ENCODE measurements at places on chromosomes 12 and 14.

- DNase-seq, result no peak
These were observed 25.1 kb downstream of the UBR7 start for GRCh38 chr14:93232159-93232558.

DNA sequence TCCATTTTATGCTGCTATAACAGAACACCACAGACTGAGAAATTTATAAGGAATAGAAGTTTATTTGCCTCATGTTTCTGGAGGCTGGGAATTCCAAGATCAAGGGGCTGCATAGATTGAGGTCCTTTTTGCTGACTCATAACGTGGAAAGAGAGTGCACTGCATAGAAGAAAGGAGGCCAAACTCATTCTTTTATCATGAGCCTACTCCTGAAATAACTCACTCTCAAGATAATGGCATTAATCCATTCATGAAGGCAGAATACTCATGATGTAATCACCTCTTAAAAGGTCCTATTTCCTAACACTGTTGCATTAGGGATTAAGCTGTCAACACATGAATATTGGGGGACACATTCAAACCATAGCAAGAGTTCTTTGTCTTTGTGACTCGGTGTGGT is 60.0 kb upstream of the FBXO33 start:
- no peak for DNase-seq

DNA sequence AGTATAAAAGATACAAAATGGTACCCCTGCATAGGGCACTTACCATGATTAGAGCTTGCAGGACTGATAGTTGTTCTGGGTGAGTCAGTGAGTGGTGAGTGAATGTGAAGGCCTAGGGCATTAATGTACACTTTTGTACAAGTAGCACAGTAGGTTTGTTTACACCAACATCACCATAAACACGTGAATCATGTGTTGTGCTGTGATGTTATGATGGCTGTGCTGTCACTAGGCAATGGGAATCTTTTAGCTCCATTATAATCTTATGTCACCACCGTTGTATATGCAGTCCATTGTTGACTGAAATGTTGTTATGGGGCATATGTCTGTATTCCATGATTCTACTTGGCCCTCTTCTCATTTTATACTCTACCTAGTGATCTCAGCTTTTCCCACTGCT is 11.8 kb downstream of the NUBPL start:
- DNase-seq, result no peak

GRCh38 chr14:64114166-64114565 is 180.0 kb downstream of the ESR2 start:
- no peak for DNase-seq

DNA sequence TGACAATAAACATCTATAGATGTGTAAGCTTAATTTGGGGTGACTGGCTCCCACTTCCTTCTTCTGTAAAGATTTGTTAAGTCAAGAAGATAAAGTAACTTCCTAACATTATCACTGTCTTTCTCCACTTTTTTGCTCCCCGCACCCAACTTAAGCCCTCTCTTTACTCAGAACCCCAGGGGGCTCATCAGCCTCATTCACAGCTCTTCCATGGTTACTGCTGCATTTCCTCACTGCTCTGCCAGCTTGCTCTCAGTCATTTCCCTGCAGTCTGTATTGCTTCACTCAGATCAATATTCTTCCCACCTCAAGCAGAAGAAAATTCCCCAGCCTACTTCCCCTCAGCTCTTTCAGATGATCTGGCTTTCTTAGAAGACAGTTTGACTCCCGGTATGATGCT is 102.0 kb downstream of the PIK3C2G start:
- DNase-seq, result no peak

GRCh38 chr12:129984106-129984505 is 80.3 kb upstream of the TMEM132D start:
- no peak for DNase-seq

GRCh38 chr12:63150713-63151622 is at the start of gene AVPR1A:
TSS of gene AVPR1A (minus strand) at chr12:63151201. CDS start at chr12:63150836, 365 bp downstream.
- no peak for DNase-seq

GRCh38 chr12:45216983-45217485 is 1.1 kb downstream of the ANO6 start:
- no peak for DNase-seq

DNA sequence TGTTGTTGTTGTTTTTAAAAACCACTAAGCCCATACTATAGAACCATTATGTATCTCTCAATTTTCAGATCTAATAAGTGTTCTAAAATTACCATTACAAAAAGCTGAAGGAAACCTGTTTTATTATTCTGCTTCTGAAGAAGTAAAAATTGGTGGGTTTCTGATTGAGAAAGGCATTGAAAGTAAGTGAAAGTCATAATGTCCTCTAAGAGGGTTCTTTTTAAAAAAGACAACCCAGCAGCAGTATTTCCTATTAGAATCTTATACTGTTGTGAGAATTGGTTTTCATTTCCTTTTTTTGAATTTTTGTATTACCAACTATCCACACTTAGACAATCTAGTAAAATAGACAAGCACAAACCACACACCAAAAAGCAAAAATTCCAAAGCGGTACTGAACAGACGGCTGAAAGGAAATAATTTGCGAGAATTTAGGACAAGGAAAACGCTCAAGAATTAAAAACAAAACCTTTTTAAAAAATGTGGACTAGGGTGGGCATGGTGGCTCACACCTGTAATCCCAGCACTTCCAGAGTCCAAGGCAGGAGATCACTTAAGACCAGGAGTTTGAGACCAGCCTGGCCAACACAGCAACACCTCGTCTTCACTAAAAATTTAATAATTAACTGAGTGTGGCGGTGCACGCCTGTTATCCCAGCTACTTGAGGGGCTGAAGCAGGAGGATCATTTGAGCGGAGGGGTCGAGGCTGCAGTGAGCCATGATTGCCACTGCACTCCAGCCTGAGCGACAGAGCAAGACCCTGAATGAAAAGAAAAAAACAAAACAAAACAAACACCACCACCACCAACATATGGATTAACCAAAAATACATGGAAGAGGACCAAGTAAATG is 66.7 kb upstream of the AP4S1 start:
- no peak for DNase-seq

GRCh38 chr14:74571441-74571841 is 40.6 kb downstream of the LTBP2 start:
- no peak for DNase-seq

DNA sequence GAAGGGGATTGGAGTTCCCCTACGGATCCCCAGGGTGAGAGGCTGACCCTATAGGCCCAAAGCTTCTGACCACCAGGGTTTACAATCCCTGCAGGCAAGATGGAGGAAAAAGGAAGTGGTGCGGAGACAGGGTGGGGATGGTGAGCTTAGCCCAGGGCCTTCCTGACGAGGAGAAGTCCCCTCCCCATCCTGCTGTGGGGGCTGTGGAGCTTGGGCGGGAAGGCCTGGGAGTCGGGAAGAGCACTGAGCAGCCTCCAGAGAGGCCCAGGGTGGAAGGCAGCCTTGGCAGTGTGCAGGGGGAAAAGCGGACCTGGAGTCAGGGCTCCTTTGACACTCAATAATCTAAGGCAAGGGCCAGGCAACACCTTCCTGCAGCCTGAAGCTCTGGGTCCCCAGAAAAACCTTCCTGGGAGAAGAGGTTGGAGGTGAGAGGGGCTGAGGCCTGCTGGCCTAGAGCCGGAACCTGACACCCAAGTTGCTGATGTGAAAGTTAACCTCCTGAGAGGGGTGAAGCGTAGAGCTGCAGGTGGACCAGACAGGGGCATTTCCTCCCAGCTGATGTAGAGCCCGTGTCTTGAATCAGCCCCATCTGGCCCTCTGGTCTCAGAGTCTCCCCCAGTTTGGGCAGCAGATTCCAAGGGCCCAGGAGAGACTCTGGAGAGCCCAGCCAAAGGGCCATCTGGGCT is 6.0 kb downstream of the HDAC7 start:
- no peak for DNase-seq

GRCh38 chr12:76445462-76445861 is 97.2 kb upstream of the BBS10 start:
- DNase-seq, result no peak

GRCh38 chr12:109538191-109538863 is 35.0 kb downstream of the MMAB start:
- DNase-seq, result no peak

- no peak for DNase-seq
These were observed 69.0 kb downstream of the DIO3 start for GRCh38 chr14:101630056-101630965.

GRCh38 chr14:104843006-104843405 is 22.1 kb upstream of the CEP170B start:
- DNase-seq, result no peak

GRCh38 chr12:28057856-28058615 is 85.5 kb upstream of the PTHLH start:
- no peak for DNase-seq

GRCh38 chr14:58281969-58282368 is 16.4 kb upstream of the ARID4A start:
- DNase-seq, result no peak

DNA sequence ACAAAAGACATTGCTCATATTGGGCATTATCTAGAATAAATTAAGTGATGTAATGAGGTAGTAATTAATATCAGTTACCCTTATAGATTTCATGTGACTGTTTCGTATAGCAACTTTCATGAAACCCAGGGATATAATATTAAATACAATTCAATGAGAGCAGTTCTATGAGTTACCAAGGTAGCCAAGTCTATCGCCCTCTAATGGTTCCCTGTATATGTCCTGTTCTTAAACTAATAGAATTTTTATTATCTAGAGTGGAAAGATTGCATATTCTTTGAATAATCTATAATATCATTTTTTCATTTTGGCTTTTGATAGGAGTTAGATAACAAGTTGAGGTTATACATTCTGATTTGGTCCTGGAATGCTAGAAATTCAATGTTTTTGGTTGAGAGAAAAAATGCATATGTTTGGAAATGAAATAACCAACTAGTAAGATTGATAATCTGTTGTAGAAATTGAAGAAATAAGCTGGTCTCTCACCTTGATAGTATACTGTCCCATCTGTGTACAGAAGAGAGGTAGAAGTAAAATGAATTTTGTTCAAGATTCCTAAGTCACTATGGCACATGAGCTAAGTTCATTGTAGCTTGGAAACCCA is 59.7 kb downstream of the SCFD1 start:
- no peak for DNase-seq

GRCh38 chr12:111254106-111254505 is 114.8 kb downstream of the PHETA1 start:
- no peak for DNase-seq

GRCh38 chr14:77006132-77006531 is 22.4 kb downstream of the IRF2BPL start:
- no peak for DNase-seq

DNA sequence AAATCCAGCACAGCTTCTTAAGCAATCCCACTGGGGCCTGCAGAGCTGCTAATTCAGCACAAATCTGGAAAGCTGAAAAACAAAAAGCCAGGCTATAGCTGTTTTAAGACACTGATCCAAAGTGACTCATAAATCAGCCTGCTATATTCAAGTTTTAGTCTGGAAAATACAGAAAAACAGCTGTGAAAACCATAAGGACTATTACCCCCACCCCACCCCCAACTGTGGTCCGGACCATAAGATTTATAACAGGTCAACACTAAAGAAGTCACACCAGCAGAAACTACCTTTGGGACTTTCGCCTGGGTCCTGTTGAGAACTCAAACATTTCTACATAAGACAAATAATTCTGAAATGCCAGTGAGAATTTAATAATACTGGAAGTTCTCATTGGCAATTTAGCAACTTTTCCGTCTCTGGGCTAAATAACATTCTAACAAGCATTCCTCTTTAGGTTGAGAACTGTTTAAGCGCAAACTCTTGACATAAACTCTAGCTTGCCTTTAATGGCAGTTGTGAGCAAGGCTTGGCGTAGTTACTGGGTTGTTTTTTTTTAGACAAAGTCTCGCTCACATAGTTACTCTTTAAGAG is 3.3 kb downstream of the LRIG3 start:
- DNase-seq, result no peak

DNA sequence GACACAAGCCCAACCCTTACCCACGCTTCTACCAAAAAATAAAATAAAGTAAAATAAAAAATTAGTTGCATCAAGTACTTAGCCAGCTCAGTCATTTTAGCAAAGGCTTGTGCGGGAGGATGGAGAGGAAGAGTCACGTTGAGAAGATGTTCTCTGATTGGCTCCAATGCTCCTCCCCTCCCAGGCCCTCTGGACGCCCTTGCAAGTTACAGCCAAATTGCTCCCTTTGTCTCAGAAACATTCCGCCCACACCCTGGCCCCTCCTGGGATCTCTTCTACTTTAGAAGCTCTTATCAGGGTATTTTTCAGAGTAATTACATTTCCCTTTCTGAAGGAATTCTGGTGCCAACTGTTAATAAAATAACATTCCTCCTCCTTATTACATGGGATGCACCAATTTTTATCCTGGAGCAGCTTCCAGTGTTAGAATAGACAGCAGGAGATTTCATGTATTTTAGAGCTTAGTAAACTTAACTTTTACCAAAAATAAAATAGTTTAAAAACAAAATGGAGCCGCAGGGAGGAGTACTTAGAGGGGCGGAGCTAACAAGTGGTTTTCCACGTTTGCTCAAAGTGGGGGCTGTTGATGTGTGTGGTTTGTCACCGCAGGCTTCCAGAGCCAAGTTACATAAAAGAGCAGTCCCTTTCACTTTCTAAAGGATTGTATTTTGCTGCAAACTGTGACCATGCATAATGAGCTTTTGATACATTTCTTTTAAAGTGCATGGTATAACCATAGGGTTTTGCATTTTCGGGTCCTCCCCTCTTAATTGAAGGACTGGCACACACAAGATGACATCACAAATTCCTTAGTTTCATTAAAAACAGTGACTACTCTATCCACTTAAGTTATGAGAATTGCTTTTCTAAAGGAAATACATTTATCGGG is 71.7 kb upstream of the RAP1B start:
- peak; percentile 52 for DNase-seq

DNA sequence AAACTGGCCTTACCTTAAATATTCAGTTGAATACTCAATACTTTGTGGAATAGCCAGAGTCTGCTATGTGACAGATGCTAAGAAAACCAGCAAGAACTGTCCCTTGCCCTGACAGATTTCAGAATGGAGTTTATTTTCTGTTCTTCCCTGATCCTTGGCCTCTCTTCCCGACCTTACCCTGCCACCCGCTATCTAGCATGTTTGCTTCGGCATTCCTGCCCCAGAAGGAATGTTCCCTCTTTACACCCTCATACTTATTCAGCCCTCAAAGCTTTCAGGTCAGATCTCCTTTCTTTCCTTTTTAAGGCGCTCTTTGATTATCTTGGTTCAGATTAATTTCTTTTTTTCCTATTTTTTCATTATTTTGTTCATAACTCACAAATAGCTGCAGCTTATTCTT is 21.8 kb downstream of the SUSD6 start:
- DNase-seq, result no peak

GRCh38 chr14:104735830-104736642 is 12.0 kb downstream of the ADSS1 start:
- no peak for DNase-seq

- no peak for DNase-seq
These were observed 4.2 kb downstream of the ACACB start for GRCh38 chr12:109120557-109120956.

DNA sequence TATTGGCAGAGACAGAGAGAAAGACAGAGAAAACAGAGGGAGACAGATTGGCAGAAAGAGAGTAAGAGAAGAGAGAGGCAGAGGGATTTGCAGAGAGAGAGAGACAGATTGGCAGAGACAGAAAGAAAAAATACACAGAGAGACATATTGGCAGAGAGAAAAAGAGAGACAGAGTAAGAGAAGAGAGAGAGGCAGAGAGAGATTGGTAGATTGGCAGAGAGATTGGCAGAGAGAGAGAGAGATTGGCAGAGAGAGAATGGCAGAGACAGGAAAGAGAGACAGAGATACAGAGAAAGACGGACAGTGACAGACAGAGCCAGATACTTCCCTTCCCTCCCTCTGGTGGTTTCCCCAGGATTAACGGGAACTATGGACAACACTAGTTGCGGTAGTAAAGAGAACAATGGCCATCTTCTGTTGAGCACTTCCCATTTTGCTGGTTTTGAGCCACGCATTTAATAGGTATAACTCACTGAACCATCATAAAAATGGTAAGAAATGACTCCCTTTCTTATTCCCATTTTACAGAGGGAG is 2.6 kb upstream of the NOS1 start:
- no peak for DNase-seq

Data from stimulated activated CD4-positive, alpha-beta T cell treated with anti-CD3 and anti-CD28 coated beads, Interleukin-4, amount 100 ng/mL, for 4 hours (primary cell).